ENCODE measurements at places on chromosomes 2 and 18.

- DNase-seq: peak; percentile 12
Measured at GRCh38 chr2:106269591-106270291, 75.6 kb upstream of the UXS1 start.

GRCh38 chr2:26922405-26923188 lies 47.8 kb upstream of the MAPRE3 start:
- DNase-seq: peak; percentile 37

DNA sequence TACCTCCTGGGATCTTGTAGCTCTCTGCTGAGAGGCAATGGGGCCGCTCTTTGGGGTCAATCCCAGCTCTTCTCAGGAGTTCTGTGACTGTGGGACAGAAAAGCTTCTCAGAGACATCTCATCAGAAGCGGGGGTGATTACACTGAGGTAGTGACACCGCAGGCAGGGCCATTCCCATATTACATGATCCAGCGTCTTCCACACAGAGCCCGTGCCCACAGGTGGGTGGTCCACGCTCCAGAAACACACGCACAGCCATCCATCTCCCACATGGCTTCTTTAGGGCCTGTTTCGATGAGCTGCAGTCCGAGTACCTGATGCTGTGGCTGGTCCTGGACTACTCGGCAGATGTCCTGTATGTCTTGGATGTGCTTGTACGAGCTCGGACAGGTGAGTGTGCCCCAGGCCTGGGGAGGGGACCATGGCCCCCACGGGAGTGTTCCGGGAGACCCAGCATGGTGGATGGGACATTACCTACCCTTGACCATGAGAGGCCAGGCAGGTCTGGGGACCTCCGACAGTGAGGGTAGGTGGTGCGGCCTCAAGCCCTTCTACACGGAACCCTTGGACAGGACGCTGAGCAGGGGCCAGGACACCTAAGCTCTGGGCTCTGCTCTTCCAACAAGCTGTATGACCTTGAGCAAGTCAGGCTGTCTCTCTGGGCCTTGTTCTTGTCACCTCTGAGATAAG lies 45.5 kb downstream of the CNGA3 start:
- no peak for DNase-seq

GRCh38 chr2:42101206-42102023 lies 53.6 kb downstream of the PKDCC start:
- no peak for DNase-seq

- no peak for DNase-seq
Measured at GRCh38 chr2:100417711-100418124, 250 bp upstream of the CHST10 start.

- no peak for DNase-seq
Measured at GRCh38 chr18:63603772-63604171, 16.6 kb downstream of the SERPINB13 start.

DNA sequence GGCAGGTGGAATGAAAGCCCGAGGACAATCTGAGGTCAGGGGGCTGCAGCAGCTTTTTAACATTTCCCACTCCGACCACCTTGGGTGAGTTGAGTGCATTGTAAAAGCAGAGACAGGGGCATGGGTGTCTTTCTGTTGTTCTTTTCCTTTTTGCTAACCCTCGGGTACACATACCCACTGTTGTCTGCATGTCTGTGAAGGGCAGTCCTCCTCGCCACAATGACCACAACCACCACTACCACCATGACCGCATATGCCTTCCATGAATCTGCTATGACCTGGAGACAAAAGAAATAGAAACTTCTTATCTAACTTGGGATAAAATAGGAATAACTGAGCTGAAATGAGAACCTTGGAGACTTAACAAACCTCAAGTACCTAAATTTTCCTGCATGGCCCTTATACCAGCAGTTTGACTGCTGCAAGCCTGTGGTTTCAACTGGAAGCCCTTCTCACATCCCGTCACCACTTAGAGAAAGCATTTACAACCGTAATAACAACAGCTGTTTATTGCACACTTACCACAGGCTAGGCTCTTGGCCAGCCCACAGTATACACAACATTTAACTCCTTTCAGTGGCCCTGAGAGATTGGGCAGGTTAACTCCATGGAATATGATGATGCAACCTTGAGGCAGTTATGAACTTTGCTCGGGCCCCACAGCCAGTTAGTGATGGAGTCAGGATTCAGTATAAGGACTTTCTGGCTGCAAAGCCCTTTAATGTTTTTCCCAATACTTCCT lies 80.3 kb downstream of the GYPC start:
- DNase-seq: no peak

DNA sequence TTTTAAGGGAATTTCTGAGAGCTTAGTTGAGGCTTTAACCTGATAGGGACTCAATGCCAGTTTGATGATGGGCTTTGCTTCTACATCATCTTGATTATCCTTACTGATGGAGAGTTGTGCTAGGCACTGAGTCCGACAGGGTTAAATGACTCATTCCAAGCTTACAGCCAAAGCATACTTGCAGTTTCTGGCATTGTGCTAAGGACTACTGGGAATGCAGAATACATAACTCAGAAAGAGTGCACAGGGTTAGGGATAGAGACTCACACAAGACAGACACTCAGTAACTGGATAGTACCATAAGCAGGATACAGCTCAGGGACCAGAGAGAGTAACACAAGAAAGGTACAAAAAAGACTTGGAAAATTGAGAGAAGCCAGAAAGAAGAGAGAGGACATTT lies 94.1 kb upstream of the SLC14A2 start:
- DNase-seq: no peak

DNA sequence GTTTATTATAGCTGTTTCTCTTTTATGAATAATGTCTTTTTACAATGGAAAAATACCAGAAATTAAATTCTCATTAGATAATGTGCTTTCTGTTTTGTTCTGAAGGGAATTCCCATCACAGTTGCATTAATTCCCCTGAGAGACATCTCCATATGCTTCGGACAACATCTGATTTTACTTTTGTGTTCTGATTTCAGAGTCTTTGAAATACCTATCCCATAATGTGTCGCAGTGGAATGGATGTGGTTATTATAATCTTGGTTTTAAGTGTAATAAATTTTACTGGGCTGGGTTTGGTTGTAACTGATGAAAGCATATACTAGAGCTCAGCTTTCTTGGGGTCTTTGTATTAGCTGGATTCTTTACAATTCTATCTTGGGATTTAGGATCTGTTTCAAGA lies 12.5 kb downstream of the SPTBN1 start:
- DNase-seq: no peak

GRCh38 chr2:131030478-131030971 lies 62.7 kb downstream of the FAM168B start:
- DNase-seq: no peak

DNA sequence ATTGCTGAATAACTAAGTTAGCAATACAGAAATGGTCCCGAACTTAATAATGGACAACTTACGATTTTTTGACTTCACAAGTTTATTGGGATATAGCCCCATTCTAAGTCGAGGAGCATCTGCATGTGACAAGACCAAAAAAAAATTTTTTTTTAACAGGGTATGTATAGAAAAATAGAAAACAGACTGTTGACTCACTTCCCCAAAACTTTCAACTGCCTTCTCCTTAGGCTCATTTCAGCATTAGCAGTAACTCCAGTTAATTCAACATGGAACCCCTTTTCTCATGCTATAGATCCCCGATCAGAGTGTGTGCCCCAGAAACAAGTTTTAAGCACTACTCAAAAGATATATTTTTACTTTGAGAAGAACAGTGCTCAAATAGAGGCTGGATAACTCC lies 5.4 kb downstream of the CD302 start:
- no peak for DNase-seq

- no peak for DNase-seq
Measured at GRCh38 chr2:72233211-72233610, 85.5 kb upstream of the CYP26B1 start.

DNA sequence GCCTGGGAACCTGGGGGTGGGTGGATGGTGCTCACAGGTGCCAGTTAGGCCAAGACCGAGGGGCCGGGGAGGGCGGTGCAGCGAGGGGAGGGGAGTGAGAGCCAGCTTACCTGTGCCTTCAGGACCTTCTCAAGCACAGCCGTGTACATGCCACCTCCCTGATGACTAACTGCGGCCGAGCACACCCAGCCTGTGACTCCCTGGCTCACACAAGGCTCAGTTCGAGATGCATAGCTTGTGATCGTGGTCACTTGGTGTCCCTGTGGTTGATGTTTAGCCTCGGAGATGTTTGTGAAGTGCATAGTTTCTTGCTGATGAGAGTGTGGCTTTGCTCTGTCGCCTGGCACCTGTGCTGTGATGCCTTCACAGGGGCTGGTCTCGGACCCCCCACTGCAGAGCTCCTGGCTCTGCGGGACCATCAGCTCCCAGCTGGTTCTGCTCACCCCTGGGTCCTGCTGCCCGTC lies 84.5 kb upstream of the ODC1 start:
- DNase-seq: no peak

- DNase-seq: no peak
Measured at GRCh38 chr2:200695191-200695590, 109.4 kb downstream of the AOX1 start.

DNA sequence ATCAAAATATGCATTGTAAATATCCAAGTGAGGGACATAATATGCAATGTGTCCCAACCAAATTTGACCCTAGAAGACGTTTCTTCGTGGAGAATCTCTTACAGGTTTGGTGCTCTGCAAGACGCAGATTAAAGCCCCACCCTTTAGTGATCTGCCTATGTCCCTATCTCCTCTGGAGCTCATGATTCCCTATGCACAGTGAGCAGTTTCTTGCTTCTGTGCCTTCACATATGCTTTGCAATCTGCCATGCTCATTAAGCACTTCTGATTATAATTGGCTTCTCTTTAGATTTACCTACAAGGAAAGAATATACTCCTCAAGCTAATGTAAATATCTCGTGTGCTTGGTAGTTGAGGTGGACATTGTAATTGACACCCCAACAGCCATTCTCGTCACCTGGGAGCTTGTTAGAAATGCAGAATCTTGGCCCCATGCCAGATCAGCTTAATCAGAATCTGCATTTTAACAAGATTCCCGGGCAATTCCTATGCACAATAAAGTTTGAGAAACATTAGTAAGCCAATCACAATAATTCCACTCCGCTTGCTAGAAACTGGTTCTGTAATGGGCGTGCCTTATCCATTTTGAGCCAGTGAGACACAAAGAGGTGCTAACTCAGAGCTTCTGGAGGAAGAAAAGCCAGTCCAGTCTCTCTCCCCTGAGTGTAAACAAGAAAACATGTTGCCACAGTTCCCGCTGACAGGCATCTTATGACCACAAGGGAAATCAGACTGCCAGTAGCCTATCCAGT lies 2.8 kb upstream of the PUM2 start:
- DNase-seq: no peak

GRCh38 chr18:75441896-75442295 lies 14.4 kb upstream of the SMIM21 start:
- no peak for DNase-seq

- DNase-seq: no peak
Measured at GRCh38 chr2:33673937-33674336, 74.8 kb upstream of the FAM98A start.

DNA sequence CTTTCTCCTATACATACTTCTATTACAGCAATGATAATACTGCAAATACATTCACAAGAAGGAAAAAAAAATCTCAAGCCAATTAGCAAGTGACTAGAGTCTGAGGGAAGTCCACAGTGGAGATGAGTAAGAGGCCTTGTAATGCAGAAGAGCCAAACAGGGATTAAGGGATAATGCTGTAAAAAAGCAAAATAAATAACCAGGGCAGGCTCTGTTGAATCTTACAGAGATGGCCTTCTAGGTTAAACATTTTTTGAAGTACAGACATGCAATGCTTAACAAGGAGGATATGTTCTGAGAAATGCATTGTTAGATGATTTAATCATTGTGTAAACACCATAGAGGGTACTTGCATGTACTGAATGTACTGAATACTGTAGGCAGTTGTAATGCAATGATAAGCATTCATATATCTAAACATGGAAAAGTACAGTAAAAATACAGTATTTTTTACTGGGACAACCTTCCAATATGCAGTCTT lies 122.1 kb upstream of the RMDN2 start:
- no peak for DNase-seq

DNA sequence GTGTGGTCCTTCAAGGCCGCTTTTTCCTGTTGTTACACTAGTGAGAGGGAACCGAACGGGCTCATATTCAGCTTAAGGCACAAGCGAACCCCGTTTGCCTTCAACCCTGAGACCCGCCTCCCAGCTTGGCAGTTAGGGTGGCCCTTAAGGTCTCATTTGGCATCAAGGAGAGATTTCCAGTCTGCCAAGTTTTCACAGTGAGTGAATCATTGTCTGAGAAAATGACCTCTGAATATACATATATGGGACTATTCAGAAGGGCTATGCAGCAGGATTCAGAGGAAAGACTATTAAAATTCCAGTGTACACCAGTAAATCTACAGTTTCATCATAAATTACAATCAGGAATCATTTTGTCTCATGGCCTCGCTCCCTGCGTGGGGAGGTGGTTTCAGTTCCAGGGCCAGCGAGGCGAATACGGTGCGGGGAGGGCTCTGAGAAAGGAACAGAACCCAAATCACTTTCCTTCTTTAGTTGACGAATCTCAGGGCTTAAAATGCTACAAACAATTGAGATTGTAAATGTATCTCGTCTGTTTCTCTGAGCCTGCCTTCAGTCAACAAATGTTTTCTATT lies 231.4 kb downstream of the FAM210A start:
- DNase-seq: no peak

DNA sequence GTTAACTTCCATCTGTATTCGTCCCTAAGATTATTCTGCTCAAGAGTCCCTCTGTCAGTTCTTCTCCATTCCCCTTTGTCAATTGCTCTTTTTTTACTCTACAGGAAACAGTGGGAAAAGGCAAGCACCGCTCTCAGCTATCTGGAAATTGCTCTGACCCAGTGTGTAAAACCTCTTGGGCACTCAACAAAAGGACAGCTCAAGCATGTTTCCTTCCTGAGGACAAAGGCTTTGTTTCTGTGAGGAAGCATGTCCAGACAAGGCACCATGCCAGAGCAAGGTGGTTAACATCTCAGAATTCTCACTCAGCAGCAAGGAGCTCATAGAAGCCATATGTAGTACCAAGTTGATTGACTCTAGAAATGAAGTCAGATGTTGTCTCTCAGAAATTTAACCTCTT lies 735.6 kb downstream of the TSN start:
- no peak for DNase-seq

DNA sequence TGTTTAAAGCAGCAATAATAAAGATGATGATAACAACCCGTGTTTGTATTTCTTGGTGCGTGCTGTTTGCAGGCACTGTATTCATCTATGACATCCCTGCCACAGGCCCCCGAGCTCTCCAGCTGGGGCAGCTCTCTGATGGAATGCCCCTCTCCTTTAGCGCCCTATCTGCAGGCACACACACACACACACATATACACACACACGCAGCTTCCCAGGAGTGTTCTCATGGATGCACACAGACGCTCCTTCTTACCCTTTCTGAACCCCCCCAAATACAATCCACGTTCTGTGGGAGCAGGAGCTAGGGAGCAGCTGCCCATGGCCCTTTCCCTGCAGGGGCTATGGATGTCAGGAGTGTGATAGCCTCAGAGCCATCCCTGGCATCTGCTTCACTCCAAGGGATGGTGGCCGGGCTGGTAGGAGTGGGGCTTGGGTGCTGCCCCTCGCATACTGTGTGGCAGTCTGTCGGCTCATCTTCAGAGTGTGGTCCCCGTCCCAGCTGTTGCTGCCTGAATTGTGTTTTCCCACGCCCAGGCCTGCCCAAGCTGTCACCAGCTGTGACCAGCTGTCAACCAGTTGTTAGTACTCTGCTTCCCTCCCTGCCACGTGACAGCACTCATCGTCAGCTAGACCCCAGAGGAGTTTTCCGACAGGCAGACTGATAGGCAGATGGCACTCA lies 50.8 kb upstream of the MYCN start:
- no peak for DNase-seq

GRCh38 chr2:65985986-65986385 lies 448.9 kb upstream of the MEIS1 start:
- DNase-seq: no peak

- DNase-seq: no peak
Measured at GRCh38 chr2:16009560-16009959, 69.2 kb downstream of the MYCN start.

- no peak for DNase-seq
Measured at GRCh38 chr2:68937346-68938055, 15.2 kb downstream of the GKN2 start.
